ENCODE measurements at places on chromosomes 6 and 20.

DNA sequence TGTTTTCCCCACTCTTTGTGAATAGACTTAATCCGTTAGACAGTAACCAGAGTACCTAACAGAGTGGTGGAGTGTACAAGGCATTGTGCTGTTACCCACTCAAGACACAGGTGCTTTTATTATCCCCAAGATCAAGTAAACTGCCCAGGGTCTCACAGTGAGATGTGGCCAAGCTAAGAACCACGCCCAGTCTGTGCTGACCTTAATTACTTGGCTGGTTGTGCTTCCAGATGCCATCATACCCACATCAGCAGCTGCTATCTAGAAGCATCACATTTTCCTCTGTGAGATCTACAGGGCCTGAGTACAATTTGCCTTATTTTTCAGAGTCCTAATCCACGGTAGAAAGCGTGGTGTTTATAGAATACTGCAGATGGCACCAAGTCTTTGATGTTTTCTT lies 70.3 kb downstream of the GFRA4 start:
- no peak for DNase-seq

GRCh38 chr6:118371955-118372354 lies 176.1 kb upstream of the PLN start:
- no peak for DNase-seq

DNA sequence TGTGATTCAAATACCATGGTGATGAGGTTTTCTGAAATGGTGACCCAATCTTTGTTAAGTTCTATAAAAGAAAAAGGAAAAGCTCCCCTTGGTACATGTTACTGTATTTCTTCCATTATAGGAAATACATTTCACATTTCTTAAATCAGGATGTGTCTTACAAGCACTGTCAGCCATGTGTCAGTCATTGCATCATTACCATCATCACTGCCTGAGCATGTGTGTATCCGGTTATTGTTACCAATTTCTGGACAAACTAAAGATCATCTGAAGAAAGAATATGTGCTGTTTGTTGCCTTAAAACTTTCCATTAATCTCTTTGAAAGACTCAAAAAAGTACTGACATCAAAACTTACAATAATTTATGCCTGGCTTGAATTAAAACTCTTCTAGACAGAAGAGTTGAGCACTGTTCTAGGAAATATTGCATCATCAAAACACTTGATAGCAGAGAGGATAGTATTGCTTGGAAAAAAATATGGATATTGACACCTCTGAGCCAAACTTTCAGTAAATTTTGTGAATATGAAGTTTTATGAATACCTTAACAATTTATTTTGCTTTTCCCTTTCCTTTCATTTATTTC lies 7.1 kb upstream of the TSPYL1 start:
- no peak for DNase-seq

GRCh38 chr6:111070105-111071005 lies 16.9 kb upstream of the SLC16A10 start:
- no peak for DNase-seq

DNA sequence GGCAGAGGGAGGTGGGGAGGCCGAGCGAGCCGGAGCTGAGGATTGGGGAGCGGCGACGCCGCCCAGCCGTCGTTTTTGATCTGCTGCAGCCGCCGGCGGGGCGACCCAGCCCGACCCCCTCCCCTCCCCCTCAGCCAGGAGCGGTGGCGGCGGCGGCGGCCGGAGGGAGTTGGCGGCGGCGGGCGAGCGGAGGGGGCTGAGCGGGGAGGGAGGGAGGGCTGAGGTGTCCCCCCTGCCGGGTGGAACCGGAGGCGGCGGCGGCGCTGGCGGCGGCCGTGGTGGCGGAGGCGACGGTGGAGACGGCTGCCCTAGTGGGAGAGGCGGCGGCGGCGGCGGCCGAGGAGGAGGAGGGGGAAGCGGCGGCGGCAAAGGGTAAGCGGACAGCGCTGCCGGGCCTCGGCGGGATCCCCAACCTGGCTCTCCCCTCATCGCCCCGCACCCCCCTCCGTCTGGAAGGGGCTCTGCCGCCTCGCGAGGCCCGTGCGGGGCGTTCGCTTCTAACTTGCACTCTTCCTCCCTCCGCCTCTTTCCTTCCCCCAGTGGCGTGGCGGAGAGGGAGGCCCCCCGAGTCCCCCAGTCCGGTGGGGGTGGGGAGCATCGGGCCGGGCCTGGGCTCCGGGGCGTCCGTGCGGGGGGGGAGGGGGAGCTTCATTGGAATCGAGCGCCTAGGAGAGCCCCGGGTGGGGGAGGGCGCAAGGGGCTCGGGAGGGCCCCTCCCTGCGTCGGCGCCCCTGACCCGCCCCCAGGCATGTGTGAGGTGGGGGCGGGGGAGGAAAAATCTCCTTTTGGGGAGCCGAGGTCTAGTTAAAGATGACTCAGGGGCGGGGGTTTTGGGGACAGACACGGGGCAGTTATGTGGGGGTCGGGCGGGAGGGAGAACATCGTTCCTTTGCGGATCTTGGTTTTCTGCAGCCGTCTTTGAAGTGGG lies at the start of gene TAB2:
Gene TAB2 (plus strand): TSS at position 69 of the 928 bp plus-strand sequence. CDS start 52,286 bp downstream, outside the sequence.
- DNase-seq, result peak; percentile 2

GRCh38 chr20:18728165-18728869 lies 85.3 kb upstream of the SCP2D1 start:
- no peak for DNase-seq

- DNase-seq, result no peak
Measured at GRCh38 chr6:90151576-90152422, 144.8 kb downstream of the BACH2 start.

- DNase-seq, result no peak
Measured at GRCh38 chr20:20561172-20561571, 151.3 kb downstream of the RALGAPA2 start.

DNA sequence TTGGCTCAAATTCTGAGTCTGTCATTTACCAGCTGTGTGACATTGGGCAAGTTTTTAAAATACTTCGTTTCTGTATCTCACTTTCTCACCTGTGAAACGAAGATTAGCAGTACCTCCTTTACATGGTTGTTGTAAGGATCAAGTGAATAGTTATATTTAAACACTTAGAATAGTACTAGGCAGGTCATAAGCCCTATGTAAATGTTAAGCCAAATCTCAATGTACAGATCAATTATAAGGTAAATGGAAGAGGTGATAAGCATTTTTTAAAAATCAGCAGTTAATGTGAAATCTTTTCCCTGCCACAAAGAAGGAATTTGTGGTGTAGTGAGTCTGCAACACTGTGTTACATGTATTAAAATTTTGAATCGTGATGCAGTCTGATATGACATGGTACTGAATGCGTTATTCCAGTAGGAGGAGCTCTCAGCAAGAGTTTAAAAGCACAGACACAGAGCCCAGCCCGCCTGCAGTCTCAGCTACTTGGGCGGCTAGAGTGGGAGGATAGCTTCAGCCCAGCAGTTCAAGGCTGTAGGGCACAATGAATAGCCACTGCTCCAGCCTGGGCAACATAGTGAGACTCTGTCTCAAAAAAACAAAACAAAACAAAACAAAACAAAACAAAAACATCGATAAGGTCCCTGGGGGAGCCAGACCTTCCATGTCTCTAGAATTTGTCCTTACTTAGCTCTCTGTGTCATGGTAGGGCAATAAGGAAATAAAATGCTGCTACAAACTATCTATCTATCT lies 46.0 kb downstream of the GTF2H5 start:
- peak; percentile 66 for DNase-seq

DNA sequence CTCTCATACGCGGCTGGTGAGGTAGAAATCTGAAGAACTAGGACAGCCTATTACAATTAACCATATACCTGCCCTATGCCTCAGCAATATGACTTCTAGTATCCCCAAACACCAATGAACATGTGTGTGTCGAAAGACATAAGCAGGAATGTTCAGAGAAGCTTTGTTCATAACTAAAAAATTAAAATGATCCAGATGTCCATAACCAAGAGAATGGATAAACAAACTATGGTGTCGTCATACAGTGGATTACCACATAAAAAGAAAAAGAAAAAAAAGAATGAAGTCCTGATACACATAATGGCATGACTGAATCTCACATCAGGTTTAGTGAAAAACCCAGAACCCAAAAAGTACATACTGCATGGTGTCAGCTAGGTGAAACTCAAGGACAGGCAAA lies 73.9 kb downstream of the MDN1 start:
- no peak for DNase-seq

- DNase-seq, result no peak
Measured at GRCh38 chr6:74597840-74598239, 608.0 kb downstream of the COL12A1 start.

DNA sequence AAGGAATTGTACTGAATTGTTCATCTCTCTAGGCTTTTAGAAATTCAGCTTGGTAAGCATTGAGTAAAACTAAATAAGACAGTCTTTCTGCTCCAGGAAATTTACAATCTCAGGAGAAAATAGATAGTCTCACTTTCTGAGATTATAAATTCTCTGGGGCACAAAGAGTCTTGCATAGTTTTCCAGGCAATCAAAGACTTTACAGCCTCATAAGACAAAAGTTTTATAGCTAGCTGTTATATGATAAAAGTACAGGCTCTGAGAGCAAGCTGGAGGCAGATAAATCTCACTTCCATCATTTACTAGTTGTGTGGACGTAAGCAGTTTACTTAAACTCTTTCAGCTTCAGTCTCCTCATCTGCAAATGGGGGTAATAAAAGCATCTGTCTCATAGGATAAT lies 11.4 kb downstream of the FRK start:
- no peak for DNase-seq

DNA sequence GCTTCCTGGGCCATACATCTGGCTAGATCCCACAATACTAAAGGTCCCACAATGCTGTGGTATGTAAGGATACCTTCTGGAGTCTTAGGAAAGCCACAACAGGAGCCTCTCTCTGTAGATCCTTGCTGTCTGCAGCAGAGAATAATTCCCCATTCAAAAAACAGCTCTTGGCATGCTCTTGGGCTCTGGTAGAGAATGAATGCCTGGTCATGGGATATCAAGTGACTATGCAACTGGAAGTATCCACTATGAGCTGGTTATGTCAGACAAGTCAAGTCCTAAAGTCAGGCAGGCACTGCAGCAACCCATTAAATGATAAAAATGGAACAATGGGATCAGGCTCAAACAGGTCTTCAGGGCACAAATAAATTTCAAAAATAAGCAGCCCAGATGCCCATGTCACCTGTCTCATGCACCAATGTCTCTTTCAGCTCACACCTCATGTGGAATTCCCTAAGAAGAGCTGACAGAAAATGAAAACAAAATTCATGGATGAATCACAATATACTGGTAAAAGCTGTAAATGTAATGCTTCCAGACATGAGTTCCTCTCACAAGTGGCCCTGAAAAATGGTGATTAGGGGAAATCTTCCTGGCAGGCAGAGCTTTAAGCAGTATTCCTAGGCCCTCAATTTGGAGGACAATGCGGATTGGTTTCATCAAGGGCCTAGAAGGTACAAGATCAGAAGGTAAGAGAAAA lies 4.3 kb downstream of the AK9 start:
- DNase-seq, result no peak

DNA sequence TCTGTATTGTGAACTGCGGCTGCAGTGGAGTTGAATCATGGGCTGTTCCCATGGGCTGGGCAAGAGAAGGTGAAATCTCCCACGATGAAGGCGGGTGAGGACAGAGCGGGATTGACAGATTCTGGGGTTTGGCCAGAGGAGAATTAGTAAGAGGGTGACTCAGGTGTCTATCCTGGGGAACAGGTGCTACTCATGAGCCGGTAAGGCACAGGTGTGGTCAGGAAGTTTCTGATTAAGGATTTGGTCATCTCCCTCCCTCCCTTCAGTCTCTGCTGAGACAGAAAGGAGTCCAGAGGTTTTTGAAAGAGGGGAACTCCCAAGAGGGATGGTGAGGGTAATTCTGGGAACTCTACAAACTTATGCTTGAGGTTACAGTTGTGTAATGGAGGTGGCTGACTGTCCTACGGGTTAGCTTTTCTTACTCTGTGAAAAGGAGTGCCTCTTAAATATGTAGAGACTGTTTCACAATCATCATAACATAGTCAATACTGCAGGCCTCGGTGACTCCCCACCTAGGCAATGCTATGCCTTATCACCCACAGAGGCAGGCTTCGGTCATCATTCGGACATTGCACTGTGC lies 31.5 kb downstream of the SERPINB1 start:
- peak; percentile 84 for DNase-seq

DNA sequence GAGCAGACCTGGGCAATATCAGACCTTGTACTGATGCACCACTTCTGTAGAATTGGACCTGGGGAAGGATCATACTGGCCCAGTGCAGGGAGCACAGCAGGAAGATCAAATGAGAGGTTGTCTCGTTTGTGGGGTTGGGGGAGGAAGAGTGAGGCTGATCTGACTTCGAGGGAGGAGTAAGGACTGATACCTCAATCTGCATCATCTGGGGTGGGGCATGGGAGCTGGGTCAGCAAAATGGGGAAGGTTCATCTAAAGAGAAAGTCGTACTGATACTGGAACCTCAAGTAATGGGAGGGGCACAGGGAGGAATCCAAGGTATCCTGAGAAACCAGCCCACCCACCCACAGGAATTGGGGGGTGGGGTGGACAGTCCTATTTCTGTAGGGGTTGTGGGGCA lies 3.7 kb downstream of the RNF39 start:
- no peak for DNase-seq

DNA sequence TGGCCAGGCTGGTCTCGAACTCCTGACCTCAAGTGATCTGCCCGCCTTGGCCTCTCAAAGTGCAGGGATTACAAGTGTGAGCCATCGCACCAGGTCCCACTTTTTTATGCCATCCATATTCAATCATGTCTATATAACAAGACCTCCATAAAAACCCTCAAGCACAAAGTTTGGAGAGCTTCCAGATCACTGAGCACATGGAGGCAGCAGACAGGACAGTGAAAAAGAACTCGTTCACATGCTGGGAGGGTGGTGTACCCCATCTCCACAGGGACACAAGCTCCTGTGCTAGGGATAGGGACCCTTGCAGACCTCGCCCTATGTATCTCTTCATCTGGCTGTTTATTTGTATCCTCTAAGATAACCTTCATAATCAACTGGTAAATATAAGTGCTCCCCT lies 30.3 kb downstream of the KIF13A start:
- DNase-seq, result no peak

DNA sequence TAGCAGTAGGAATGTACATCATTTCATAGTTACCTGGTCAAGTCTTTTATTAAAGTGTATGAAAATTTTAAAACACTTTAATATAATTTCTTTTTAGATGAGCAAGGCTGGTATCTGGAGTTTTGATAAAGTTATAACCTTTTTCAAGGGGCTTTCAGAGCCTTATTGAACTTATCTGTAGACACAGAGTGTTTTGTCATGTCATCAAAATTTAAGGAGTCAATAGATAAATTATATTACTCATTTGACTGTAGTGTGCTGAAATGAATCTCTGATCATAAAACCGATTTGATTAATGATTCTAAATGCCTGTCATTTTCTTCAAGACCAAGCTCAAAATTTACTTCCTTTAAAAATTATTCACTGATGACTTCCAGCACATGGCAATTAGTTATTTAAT lies 125.6 kb downstream of the ARID1B start:
- DNase-seq, result no peak

DNA sequence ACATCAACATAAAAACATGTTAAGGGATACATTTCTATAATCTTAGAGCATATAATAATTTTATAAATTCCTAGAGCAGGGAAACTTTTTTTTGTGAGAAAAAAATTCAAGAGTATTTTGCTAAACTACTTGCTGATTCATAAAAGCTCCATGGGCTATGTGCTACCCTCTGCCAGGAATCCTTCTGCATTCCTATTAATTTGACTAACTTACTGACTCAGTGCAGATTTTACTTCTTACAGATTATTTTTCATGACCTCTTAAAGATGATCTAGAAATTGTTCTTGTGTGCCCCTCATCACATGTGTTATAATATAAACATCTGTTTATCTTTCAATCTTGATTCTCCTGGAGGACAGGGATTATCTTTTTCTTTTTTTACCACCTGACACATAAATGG lies 5.7 kb downstream of the VTA1 start:
- no peak for DNase-seq

All from MV-4-11 (cell line).